ENCODE measurements at places on chromosomes 13 and 19.

GRCh38 chr19:49395581-49396407 lies 7.7 kb downstream of the KASH5 start:
- no peak for DNase-seq

- DNase-seq = no peak
Measured at GRCh38 chr13:48402325-48402932, 10.5 kb downstream of the LPAR6 start.

DNA sequence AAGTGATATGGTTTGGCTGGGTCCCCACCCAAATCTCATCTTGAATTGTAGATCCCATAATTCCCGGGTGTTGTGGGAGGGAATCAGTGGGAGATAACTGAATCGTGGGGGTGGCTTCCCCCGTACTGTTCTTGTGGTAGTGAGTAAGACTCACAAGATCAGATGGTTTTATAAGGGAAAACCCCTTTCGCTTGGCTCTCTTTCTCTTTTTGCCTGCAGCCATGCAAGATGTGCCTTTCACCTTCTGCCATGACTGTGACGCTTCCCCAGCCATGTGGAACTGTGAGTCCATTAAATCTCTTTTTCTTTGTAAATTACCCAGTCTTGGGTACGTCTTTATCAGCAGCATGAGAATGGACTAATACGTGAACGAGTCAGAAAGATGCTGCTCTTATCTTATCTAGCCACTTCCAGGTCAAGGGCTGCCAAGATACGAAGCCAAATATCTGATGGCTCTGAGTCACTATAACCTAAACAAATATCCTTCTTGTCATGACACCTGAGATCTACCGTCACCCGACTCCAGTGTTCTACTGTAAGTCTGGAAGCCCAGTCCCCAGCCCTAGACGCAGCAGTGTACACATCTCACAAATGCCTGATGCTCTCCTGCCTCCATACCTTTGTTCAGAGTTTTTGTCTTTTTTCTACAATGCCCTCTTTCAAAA lies 45.9 kb downstream of the SLC15A1 start:
- DNase-seq = no peak

- DNase-seq = no peak
Measured at GRCh38 chr13:23749288-23749873, 139.8 kb downstream of the MIPEP start.

- DNase-seq = peak; percentile 97
Measured at GRCh38 chr19:10332965-10333757, at the start of gene RAVER1. Gene RAVER1, minus strand, starts transcription at chr19:10333529. Its CDS starts 22 bp downstream, at chr19:10333507.

DNA sequence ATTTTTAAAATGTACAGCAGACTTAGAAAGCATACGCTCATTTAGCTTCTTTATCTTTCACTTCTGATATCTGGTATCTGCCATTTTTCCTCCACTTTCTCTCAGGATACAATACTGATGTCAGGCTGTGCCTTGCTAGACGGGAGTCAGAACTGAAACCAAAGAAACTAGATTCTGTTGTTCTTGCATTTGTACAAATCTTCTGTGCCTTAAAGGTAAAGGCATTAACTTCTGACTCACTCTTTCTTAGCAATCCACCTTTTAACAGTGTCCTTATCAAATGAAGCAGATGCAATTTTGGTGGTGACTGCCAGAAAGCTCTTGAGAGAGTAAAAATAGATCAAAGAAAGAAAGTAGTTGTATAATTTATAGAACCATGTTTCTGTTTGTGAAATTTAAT lies 370.4 kb downstream of the PCDH20 start:
- no peak for DNase-seq

DNA sequence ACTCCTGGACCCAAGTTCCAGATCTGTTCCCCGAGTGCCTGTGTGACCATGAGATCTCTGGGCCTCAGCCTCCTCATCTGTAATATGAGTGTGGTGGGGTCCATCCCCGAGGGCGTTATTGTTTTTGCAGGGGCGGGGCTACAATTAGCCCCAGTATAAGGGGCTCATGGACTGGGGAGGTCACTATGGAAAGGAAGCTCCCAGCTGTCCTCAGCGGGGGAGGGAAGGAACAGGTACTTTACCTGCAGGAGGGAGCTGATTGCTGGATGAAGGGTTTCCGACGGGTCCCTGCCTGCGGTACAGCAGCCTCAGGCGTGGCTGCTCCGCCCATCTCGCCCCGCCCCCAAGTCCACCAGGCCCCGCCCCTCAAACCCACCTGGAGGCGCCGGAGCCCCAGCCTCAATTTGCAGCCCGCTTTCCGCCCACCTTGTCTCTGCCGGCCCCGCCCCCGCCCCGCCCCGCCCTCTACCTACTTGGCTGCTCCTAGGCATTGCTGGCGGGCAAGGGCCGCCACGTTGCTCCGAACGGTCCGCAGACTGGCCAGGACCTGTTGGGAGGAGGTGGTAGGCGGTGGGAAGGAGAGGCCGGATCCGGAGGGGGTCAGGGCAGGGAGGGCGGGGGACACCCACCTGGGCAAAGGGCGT lies 5.5 kb downstream of the PDE4C start:
- no peak for DNase-seq

DNA sequence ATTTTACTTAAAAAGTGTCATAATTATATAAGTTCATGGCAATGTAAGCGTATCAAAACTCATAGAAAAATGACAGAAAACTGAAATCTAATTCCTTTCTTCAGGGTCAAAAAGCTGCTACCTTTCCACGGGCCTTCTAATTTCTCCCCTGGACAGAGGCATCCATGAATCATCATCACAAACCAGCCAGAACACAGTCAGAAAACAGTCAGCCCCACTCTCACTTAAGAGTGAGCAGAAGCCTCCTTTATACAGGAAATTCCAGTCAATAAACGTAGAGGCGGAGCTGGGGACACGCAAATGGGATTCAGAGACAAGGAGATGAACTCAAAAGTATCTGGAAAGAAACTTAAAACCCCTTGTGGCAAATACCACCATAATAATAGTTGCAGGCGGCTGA lies 54.2 kb upstream of the ABCC4 start:
- DNase-seq = no peak

- DNase-seq = no peak
Measured at GRCh38 chr13:95367309-95367843, 66.1 kb upstream of the ABCC4 start.

GRCh38 chr13:43744261-43745031 lies 42.3 kb downstream of the ENOX1 start:
- DNase-seq = no peak

Data from CD4-positive, alpha-beta T cell treated with Interferon alpha-2 for 1 hour (primary cell).